ENCODE measurements at places on chromosomes 12 and 14. TPM values are rescaled to one million over a fixed set of nuclear protein-coding genes. Genes with fewer than 3 reads are reported as not detected.

The DAO gene
- not detected for total RNA-seq

The ABCC9 gene
- total RNA-seq, result 8.0 TPM

DNA sequence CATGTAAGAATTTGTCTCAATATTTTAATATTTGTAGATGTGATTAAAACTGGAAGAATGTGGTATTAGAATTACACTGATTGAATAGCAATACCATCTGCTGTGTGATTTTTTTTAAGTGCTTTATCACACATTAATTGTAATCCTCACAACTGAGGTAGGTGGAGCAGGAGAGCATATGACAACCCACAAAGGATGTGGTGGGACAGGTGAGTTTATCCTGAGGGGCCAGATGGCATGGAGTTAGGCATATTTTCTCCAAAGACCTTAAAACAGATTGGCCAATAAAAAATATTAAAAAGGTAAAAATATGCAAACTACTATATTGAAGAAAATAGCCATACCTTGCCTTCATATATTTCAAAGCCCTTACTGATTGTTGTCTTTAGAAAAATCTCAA is 7.8 kb downstream of the LRRC10 start:
- H3K4me3 ChIP-seq, result no peak overlapping the region
- H3K27ac ChIP-seq, result no peak overlapping the region
- no peaks in the 10 kb centered on the region for H3K36me3 ChIP-seq
- DNase-seq, result no peak
- H3K27me3 ChIP-seq, result no peaks in the 10 kb centered on the region
- H3K4me1 ChIP-seq, result no peaks in the 10 kb centered on the region

GRCh38 chr14:70638416-70638815 is 3.3 kb upstream of the TTC9 start:
- no peak overlapping the region for H3K4me3 ChIP-seq
- no peak for DNase-seq
- peaks cover 14% of the 10 kb centered on the region for H3K4me1 ChIP-seq
- no peak overlapping the region for H3K27ac ChIP-seq
- H3K36me3 ChIP-seq, result no peaks in the 10 kb centered on the region
- H3K27me3 ChIP-seq, result no peaks in the 10 kb centered on the region

The PLCZ1 gene
- total RNA-seq, result not detected

- H3K4me3 ChIP-seq, result no peak overlapping the region
- H3K27ac ChIP-seq, result peak overlapping the region; percentile 69
- H3K4me1 ChIP-seq, result peaks cover 7% of the 10 kb centered on the region
- H3K36me3 ChIP-seq, result no peaks in the 10 kb centered on the region
These were observed 126.9 kb upstream of the FGD4 start for GRCh38 chr12:32272465-32272864.

- no peaks in the 10 kb centered on the region for H3K27me3 ChIP-seq
- no peak for DNase-seq
- no peaks in the 10 kb centered on the region for H3K36me3 ChIP-seq
- no peak overlapping the region for H3K4me3 ChIP-seq
- H3K27ac ChIP-seq, result no peak overlapping the region
These were observed 240.3 kb upstream of the PDZRN4 start for GRCh38 chr12:40947797-40948196.

The EFS gene
- total RNA-seq, result 4.4 TPM

DNA sequence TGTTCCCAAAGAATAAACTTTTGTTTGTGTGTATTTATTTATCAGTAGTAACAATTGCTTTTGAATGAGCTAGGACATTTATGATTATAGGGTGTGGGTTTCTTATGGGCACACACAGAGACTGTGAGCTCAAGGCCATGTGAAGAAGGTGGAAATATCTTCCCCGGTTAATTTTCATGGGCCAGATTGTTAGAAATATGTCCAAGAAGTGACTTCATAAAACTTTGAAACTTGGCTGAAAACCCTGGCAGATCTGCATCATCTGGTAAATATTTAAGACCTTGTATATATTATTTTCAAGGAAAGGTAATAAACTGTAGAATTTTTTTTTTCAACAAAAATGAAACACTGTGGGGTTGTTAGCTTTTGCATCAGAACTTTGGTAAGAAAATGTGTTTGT is 53.5 kb upstream of the RNU6-8 start:
- H3K4me1 ChIP-seq, result peaks cover 21% of the 10 kb centered on the region
- H3K4me3 ChIP-seq, result no peak overlapping the region
- DNase-seq, result no peak
- no peaks in the 10 kb centered on the region for H3K27me3 ChIP-seq

GRCh38 chr12:132238488-132238854 is 90.9 kb downstream of the GALNT9 start:
- H3K36me3 ChIP-seq, result no peaks in the 10 kb centered on the region
- DNase-seq, result no peak
- H3K4me3 ChIP-seq, result no peak overlapping the region
- H3K27ac ChIP-seq, result no peak overlapping the region

The MYBPC1 gene
- total RNA-seq, result 19.4 TPM

DNA sequence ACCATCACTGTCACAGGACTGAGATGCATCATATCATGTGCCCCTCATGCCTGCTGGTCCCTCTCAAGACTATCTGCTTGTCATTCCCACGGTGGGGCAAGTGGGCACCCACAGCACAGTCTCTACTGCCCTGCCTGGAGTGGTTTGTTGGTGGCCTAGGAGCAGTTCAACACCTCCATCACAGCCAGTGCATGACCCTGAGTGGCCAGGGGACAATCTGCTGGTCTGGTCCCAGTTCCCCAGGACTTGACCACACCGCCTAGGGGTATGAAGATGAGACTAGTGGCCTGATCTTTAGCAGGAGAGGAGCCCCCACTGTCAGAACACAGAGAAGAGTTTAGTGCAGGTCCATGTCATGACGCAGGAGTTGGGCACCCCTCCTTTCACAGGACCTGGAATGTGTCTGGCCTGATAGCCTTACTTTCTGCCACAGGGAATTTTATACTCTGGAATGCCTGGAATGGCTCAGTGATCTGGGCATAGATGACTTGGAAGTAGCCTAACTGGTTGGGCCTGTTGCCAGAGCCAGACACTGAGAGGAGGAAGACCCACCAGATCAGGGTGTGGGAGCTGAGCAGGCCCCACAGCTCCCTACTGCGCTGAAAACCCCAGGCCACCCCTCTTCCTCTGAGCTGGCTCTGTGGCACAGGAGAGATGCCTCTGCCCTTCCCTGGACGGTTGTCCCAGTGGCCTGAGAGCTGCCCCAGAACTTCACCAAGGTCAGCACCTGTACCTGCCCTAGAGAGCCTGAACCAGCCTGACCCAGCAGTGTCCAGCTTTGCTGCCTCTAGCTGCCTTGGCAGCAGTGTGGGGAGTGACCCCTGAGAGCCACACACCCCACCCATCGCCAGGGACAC is 83.3 kb downstream of the PUS7L start:
- no peaks in the 10 kb centered on the region for H3K4me1 ChIP-seq
- H3K36me3 ChIP-seq, result no peaks in the 10 kb centered on the region
- no peak overlapping the region for H3K27ac ChIP-seq
- H3K4me3 ChIP-seq, result no peak overlapping the region
- no peaks in the 10 kb centered on the region for H3K27me3 ChIP-seq
- no peak for DNase-seq

The CCDC38 gene
- not detected for total RNA-seq

- no peak for DNase-seq
- H3K36me3 ChIP-seq, result no peaks in the 10 kb centered on the region
- H3K4me3 ChIP-seq, result no peak overlapping the region
These were observed 32.7 kb downstream of the DDX47 start for GRCh38 chr12:12845794-12846243.
